Smooth muscle cell of the pulmonary artery (primary cell): ENCODE measurements at places on chromosomes 2 and 18. TPM values are rescaled to one million over a fixed set of nuclear protein-coding genes. Genes with fewer than 3 reads are reported as not detected.

Gene HJURP
- 2.6 and 5.2 TPM in 2 replicates for total RNA-seq

Gene ADAM23
- 14.3 and 28.9 TPM in 2 replicates for total RNA-seq

Gene RMND5A
- total RNA-seq = 17.8 and 20.6 TPM in 2 replicates

Gene SGPP2
- total RNA-seq = not detected in 2 replicates

Gene GAL3ST2
- total RNA-seq = 0.33 and 0.46 TPM in 2 replicates

Gene TTC39C
- 13.5 and 13.7 TPM in 2 replicates for total RNA-seq

Gene C2orf92
- 2.5 and 2.9 TPM in 2 replicates for total RNA-seq

Gene STAT4
- 0.56 and 5.4 TPM in 2 replicates for total RNA-seq

Gene ASTL
- 0.07 TPM in 1 of 2 replicates, not detected in the other for total RNA-seq

Gene CFAP53
- 0.46 TPM in 2 replicates for total RNA-seq

Gene TAF4B
- 2.7 and 3.3 TPM in 2 replicates for total RNA-seq

Gene ORMDL1
- total RNA-seq = 46.7 and 54.2 TPM in 2 replicates

Gene SERPINB13
- not detected in 2 replicates for total RNA-seq

Gene CCDC85A
- total RNA-seq = 0.13 and 1.6 TPM in 2 replicates

Gene FOXD4L1
- total RNA-seq = 0.13 and 0.17 TPM in 2 replicates

Gene TUBB8B
- total RNA-seq = not detected in 2 replicates

Gene AGXT
- not detected in 2 replicates for total RNA-seq

Gene NT5DC4
- 0.33 TPM in 1 of 2 replicates, not detected in the other for total RNA-seq
